Osteoblast (primary cell): ENCODE measurements at places on chromosomes 6 and 20. TPM values are rescaled to one million over a fixed set of nuclear protein-coding genes. Genes with fewer than 3 reads are reported as not detected.

DNA sequence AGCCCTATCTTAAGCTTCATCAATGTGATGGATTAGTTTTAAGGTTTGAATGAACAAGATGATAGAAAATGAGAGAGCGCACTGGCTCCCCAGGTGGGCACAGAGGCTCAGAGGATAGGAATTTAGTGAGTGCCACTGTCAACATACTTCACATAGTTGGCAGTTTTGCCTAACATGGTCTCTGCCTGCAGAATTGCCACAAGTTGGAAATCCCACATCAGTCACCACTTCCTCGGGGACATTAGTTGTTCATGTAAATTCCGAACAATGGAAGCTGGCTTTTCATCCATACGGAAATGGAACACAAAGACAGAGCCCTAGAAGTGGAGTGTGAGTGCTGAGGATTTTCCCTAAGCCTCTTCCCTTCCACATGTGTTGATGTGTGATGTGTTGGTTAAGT, 123.9 kb upstream of the PHACTR1 start:
- H3K27ac ChIP-seq, result no peak overlapping the region
- H3K36me3 ChIP-seq, result no peaks in the 10 kb centered on the region
- DNase-seq, result no peak
- H3K4me3 ChIP-seq, result no peak overlapping the region
- no peaks in the 10 kb centered on the region for H3K4me1 ChIP-seq

DNA sequence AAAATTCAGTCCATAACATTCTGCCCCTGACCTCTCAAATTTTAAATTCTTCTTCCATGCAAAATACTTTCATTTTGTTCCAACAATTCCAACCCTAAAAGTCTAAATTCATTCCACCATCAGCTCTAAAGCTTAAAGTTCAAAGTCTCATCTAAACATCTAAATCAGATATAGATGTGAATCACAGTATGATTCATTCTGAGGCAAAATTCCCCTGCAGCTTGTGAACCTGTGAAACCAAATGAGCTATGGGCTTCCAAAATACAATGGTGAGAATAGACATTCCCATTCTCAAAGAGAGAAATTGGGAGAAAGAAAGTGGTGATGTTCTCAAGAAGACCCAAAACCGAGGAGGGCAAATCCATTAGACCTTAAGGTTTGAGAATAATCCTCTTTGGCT, 309.8 kb downstream of the HIVEP2 start:
- H3K27me3 ChIP-seq, result peaks cover 4% of the 10 kb centered on the region
- H3K27ac ChIP-seq, result peak overlapping the region; percentile 43
- peaks cover 8% of the 10 kb centered on the region for H3K4me1 ChIP-seq
- no peaks in the 10 kb centered on the region for H3K36me3 ChIP-seq

GRCh38 chr6:83514466-83514865, 2.1 kb downstream of the PRSS35 start:
- H3K36me3 ChIP-seq, result no peaks in the 10 kb centered on the region
- no peaks in the 10 kb centered on the region for H3K27me3 ChIP-seq
- H3K4me1 ChIP-seq, result peaks cover 15% of the 10 kb centered on the region
- no peak for DNase-seq

SEL1L2 gene
- total RNA-seq, result not detected in 2 replicates

DNA sequence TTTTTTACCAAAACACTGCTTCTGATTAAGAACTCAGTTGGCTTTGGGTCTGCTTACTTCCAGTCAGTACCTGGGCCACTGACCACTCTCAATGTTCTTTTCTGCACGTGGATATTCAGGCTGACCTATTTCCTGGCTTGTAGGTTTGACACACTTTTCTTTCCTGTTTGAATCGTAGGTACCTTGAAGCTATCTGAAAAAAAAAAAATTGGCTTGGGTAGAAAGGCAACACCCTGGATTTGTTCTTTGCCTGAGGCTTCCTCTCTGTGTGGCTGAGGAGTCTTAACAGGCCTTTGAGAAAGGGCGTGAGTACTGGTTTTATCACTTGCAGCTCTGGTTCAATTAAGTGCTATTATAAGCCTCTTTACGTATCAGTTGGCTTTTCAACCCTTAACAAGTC, 60.6 kb upstream of the IL20RA start:
- H3K36me3 ChIP-seq, result no peaks in the 10 kb centered on the region
- H3K4me3 ChIP-seq, result no peak overlapping the region
- no peak overlapping the region for H3K27ac ChIP-seq
- H3K4me1 ChIP-seq, result no peaks in the 10 kb centered on the region

GRCh38 chr6:158919865-158920264, 80.1 kb downstream of the RSPH3 start:
- no peaks in the 10 kb centered on the region for H3K27me3 ChIP-seq
- no peaks in the 10 kb centered on the region for H3K36me3 ChIP-seq
- no peaks in the 10 kb centered on the region for H3K4me1 ChIP-seq
- no peak overlapping the region for H3K4me3 ChIP-seq
- H3K27ac ChIP-seq, result no peak overlapping the region

CLPSL2 gene
- total RNA-seq, result not detected in 2 replicates

GRCh38 chr6:156687789-156688619, 89.2 kb upstream of the ARID1B start:
- no peaks in the 10 kb centered on the region for H3K36me3 ChIP-seq
- peak overlapping the region; percentile 83 for H3K4me3 ChIP-seq
- DNase-seq, result peak; percentile 84
- H3K27me3 ChIP-seq, result no peaks in the 10 kb centered on the region

DNA sequence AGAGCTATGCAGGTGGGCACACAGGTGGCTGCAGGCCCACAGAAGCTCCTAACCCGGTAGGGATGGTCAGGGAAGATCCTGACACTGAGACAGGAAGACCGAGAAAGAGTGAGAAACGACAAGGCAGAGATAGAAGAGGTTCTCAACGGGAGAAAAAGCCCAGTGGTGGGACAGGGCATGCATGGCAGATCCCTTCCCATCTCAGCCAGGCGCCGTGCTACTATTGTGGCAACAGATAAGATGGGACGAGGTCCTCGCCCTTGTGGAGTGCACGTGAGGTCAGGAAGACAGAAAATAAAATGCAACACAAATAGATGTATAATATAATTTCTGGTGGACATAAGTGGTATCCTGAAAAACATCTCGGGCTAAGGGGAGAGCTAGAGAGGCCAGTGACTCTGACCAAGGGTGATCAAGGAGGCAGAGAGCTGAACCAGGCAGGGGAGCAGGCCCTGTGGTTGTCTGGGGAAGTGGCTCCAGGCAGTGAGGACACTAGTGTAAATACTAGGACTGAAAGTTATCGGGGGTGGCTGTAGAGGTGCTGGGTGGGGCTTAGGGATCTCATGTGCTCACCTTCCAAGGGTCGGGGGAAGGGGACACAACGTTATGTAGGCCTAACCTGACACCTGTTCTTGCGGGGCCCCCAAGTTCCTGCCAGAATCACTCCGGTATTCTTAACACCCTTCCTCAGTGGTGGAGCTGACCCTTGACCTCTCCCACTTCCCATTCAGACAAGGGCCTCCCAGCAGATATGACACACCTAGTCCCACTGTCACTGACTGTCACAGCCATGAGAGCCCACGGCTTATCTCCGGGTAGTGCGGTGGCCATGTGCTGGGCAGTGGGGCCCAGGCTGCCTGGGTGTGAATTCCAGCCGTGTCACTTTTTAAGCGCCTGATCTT, 1.0 kb downstream of the SRXN1 start:
- H3K27me3 ChIP-seq, result no peaks in the 10 kb centered on the region
- peak overlapping the region; percentile 86 for H3K27ac ChIP-seq
- H3K36me3 ChIP-seq, result peaks cover 35% of the 10 kb centered on the region
- H3K4me1 ChIP-seq, result peaks cover 18% of the 10 kb centered on the region

GRCh38 chr20:16311756-16312155, 261.5 kb downstream of the KIF16B start:
- no peaks in the 10 kb centered on the region for H3K4me1 ChIP-seq
- no peak for DNase-seq
- H3K36me3 ChIP-seq, result no peaks in the 10 kb centered on the region
- H3K4me3 ChIP-seq, result no peak overlapping the region

DNA sequence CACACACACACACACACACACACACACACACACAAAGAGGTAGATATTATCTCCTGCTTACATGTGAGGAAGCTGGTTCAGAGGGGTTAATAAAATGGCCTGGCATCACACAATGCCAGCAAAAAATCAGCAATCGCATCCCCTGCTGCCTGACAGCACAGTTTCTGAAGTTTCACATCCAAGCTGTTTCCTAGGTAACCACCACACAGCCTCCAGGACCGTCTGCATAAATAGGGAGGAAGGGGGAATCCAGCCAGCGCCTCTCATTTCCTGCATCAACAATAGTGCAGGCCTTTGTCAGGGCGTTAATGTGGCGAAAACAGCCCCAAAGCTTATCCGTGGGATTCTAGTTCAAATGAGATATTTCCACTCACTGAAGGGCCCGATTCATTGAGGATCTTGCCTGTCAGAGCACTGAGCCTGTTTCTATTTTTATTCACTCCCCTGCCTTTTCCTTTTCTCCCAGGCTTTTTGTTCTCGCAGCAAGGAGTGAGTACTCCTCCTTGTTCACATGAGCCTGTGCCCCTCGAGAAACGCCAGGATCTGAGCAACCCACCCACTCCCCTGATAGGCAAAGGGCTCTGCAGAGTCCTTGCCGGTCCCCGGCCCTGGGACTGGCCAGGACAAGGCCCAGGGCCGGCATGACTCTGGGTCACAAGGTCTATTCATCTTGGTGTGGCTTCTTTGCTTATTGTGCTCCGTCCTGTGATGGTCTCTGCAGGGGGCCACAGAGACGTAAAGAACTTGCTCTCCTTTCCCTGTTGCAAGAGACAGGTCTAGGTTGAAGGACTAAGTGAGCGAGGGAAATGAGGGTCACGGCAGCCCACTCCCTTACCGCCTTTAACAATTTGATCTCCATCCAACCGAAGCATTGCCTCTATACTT, 32.7 kb downstream of the TUBB2B start:
- no peaks in the 10 kb centered on the region for H3K36me3 ChIP-seq
- no peak overlapping the region for H3K27ac ChIP-seq
- H3K4me1 ChIP-seq, result no peaks in the 10 kb centered on the region
- no peak for DNase-seq
- H3K27me3 ChIP-seq, result no peaks in the 10 kb centered on the region
